ENCODE measurements at places on chromosomes 16 and 17.

GRCh38 chr17:69064476-69064875 is 3.7 kb upstream of the ABCA9 start:
- no peak for DNase-seq

DNA sequence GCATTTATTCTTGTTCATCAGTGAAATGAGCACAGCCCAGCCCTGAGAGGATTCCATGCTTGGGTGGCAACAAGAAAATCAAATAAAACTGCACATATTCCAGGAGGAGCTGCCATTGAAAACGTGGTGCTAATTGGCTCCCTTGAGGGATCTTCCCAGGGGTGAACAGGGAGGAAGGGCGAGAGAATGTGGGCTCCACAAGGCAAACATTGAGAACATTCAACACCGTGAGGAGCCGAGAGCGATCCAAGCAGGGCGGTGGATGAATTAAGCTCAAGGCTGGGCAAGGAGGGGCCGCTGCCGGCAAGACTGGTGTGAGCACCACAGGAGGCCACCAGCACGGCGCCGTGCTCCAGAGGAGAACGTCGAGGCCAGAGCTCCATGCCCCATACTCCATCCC is 166.9 kb downstream of the C16orf95 start:
- DNase-seq: no peak

- no peak for DNase-seq
Observed at GRCh38 chr17:2138761-2139160, 83.9 kb downstream of the HIC1 start.

DNA sequence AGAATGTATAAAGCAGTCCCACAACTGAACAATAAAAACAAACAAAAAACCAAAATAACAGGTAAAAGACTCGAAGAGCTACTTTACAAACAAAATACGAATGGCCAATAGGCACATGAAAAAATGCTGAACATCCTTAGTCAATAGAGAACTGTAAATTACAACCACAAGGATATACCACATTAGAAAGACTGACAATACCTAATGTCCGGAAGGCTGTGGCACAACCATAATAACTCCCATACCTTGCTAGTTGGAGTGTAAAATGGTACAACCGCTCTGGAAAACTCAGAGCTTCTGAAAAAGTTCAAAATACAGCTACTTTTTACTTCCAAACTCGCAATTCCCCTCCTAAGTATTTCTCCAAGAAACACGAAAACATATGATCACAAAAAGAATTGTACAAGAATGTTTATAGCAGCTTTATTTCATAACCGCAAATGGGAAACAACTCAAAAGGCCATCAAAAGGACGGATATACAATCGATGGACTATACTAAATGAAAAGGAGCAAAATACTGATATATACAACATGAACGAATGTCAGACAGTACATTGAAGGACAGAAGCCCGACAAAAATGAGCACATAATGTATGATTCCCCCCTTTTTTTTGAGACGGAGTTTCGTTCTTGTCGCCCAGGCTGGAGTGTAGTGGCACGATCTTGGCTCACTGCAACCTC is 2.3 kb downstream of the TP53 start:
- DNase-seq: no peak

DNA sequence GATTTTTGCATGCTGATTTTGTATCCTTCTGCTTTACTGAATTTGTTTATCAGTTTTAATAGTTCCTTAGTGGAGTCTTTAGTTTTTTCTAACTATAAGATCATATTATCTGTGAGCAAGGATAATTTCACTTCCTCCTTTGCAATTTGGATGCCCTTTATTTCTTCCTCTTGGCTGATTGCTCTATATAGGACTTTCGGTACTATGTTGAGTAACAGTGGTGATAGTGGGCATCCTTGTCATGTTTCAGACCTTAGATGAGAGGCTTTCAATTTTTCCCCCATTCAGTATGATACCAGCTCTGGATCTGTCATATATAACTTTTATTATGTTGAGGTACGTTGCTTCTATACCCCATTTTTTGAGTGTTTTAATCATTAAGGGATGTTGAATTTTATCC is 224.5 kb upstream of the CNTNAP4 start:
- no peak for DNase-seq

GRCh38 chr17:14436266-14436665 is 135.4 kb downstream of the HS3ST3B1 start:
- no peak for DNase-seq

GRCh38 chr16:4370570-4371356 is 885 bp upstream of the VASN start:
- no peak for DNase-seq

DNA sequence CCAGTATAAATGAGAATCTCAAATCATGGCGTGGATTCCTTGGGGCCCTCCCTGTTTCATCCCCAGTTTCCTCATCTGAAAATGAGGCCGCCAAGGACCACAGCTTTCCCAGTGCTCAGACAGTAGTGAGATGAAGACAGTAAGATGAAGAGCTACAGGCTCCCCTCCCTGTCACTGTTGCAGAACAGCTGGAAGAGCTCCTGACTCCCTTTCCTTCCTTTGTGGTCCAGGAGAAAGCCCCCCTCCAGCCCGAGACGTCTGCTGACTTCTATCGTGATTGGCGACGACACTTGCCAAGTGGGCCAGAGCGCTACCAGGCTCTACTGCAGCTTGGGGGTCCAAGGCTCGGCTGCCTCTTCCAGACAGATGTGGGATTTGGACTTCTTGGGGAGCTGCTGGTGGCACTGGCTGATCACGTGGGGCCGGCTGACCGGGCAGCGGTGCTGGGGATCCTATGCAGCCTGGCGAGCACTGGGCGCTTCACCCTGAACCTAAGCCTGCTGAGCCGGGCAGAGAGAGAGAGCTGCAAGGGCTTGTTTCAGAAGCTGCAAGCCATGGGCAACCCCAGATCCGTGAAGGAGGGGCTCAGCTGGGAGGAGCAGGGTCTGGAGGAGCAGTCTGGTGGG is 3.0 kb upstream of the EFTUD2 start:
- DNase-seq: no peak

GRCh38 chr17:73072219-73072962 is 20.1 kb downstream of the SLC39A11 start:
- DNase-seq: no peak

GRCh38 chr16:30619638-30620037 is 9.4 kb upstream of the ZNF689 start:
- DNase-seq: no peak

DNA sequence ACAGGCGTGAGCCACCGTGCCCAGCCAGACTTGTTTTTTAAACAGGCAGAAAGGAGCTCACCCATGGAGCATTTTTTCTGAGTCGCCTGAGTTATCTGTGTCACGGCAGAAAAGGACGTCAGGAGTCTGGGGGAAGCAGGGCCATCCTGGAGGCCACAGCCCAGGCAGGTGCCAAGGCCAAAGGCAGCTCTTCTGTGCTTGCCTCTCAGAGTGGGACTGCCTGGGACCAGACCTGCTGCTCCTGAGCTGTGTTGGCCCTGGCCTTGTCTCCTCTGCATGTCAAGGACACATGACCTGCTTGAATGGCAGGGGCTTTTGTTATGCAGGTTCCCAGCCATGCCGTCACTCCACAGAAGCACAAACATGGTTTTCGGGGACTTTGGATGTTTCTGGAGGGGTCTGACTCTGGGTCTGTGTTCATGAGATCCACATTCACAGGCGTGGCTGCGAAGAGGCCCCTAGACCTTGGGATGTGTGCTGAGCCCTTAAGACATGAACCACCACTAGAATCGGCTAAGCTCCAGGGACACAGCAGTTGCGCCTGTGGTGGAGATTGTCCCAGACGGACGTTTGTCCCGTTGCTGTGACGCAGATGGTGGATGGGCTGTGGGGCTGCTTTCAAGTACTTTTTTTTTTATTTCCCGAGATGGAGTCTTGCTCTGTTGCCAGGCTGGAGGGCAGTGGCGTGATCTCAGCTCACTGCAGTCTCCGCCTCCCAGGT is 33.8 kb downstream of the FOXK2 start:
- no peak for DNase-seq

- DNase-seq: no peak
Observed at GRCh38 chr17:68143425-68143824, 104.4 kb upstream of the AMZ2 start.

GRCh38 chr17:39116224-39116623 is 35.2 kb downstream of the PLXDC1 start:
- DNase-seq: no peak

DNA sequence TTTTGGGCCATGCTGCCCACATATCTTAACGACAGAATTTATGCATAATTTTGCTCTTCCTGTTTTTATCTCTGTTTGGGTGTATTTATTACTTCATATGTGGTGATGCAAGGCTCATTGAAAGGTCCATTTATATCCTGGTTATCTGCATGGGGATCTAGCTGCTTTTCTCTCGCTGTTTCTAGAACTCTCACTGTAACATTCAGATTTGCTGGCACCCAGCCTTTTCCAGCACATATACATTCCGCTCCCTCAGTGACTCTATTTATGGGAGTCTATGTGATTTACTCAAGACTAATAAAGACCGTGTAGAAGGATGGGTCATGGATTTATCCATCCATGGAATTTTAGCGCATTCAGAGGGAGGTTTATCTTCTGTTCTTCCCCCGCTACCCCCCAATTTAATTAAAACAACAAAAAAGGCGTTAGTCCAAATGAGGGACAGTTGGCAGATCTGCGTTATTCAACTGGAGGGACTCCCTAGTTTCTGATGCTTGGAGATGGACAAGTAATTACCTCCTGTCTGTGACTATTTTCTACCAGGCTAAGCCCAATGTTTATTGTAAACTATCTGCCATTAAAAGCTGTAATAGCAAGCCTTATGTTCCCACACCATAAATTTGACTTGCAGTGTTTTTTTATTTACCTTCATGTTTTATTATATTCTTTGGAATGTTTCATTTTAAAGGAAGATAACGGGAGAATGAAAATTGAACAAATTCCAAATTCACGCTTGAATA is 19.8 kb upstream of the MARCHF10 start:
- DNase-seq: no peak

DNA sequence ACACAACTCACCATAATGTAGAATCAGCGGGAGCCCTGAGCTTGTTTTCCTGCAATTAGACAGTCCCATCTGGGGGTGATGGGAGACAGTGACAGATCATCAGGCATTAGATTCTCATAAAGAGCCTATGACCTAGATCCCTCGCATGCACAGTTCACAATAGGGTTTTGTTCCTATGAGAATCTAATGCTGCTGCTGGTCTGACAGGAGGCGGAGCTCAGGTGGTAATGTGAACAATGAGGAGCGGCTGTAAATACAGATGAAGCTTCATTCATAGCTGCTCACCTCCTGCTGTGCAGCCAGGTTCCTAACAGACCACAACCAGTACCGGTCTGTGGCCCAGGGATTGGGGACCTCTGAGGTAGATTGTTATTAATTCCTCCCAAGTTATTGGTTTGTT is 2.9 kb upstream of the DOK4 start:
- DNase-seq: no peak

DNA sequence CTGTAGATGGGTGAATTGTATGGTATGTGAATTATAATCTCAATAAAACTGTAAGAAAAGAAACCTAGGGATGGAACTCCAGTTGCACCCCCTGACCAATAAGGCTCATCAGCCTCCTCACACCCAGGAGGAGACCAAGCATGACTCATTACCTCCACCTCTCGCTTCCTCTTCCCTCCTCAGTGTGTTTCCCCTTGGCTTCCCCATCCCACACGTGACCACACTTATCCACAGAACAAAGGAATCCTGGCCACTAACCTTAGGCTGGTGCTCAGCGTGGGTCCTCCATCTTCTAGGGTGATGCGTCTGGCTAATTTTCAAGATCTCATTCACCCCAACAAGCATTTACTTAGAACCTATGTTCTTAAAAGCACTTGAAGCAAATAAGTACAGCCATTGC is 36.2 kb upstream of the MAP3K14 start:
- DNase-seq: no peak

- no peak for DNase-seq
Observed at GRCh38 chr16:72549878-72550277, 377.9 kb upstream of the PMFBP1 start.

DNA sequence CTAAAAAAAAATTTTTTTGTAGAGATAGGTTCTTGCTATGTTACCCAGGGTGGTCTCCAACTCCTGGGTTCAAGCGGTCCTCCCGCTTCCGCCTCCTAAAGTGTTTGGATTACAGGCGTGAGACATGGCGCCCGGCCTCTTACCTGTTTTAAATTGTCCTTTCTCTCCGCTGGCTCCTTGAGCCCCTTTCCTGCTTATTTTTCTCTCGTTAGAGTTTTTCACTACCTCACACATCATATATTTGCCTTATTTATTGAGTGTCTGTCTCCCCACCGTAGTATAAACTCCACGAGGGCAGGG is 760 bp upstream of the SEC14L5 start:
- DNase-seq: no peak

DNA sequence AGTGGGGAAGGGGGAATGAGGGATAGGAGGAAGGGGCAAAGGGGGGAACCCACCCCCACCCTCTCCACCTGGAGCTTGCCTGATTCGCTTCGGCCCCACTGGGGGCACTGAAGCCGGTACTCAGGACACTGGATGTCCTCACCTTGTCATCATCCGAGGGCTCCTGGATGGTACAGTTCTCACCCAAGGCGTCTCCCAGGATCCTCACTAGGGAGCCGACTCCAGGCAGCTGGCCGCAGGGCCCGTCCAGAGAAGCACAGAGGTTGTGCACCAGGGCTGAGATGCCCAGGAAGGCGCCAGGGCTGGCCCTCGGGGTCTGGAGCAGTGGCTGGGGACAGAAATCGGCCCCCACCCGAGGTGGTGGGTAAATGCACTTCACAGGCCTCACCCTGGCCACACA is 92.3 kb downstream of the LITAF start:
- no peak for DNase-seq

DNA sequence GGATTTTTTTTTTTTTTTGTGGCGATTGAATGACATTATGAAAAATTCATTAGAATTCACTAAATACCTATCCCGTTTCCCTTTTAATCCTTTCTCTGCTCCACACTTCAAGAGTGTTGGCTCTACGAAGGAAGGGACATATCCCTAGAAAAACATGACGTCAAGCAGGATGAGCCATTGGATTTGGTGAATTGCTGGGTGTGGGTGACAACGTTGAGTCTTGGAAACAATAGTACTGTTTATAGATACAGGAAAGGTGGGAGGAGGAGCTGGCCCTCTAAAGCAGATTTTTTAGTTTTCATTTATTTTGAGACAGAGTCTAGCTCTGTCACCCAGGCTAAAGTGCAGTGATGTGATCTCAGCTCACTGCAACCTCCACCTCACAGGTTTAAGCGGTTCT is 167.6 kb upstream of the FAM20A start:
- no peak for DNase-seq

DNA sequence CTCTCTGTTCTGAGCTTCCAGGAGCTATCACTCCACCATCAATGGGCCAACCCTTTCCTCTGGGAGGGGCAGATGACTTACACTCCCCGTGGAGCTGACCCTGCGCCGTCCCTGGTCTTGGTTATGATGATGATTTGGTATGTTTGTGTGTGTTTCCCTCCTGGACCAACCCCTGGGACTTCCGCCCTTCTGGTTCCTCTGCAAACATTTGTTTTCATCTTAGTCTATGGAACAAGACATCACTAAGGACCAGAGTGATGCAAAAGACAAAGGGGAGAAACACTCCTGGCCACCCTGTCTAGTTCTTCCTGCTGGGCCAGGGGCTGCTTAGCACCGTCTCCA is 13.7 kb downstream of the CBX4 start:
- no peak for DNase-seq

DNA sequence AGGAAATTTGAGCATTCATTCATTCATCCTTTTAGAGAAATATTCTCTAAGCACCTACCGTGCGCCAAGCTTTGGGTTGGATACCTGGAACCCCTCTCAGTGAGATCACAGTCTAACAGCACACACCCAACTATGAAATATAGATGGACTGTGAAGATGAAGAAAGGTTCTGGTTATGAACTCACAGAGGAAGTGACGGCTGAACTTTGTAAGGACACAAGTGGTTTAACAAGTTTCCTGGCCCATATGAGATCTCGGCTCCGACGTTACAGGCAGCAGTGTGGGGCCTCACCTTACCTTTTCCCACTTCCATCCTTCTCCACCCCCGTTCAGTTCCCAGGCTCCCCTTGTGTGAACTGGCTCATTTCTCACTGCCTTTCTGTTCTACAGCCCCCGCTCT is 406.2 kb downstream of the MAF start:
- DNase-seq: no peak
